NCI-H2081 (cell line): ENCODE measurements at places on chromosomes 4 and X.

- no peak for DNase-seq
These were observed 13.6 kb downstream of the CHST7 start for GRCh38 chrX:46587158-46587557.

DNA sequence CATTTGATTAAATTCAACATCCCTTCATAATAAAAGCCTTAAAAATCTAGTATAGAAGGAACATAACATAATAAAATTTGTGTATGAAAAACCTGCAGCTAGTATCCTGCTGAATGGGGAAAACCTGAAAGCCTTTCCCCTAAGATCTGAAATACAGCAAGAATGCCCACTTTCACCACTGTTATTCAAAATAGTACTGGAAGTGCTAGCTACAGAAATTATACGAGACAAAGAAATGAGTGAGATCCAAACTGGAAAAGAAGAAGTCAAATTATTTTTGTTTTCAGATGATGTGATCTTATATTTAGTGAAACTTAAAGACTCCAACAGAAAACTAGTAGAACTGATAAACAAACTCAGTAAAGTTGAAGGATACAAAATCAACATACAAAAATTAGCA is 152.9 kb downstream of the RTL3 start:
- no peak for DNase-seq

- peak; percentile 95 for DNase-seq
These were observed 20.5 kb downstream of the SEPTIN6 start for GRCh38 chrX:119672426-119672825.

DNA sequence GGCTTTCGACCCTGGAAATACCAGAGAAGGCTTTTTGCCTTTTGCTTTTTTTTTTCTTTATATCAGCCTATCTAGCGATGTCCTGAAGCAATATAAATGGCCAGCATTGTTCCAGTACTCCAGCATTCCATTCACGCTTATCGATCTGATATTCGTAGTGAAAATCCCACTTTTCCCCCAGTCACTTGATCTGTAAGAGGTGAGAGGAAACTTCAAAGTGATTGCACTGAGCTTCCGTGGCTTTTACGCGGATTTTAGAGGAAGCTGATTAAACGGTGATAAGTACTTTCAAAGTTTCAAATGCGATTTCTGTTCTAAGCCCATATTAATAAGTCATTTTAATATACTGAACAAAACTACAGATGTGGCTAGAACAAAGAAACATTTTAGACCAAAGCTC is 725.5 kb downstream of the TRIML1 start:
- no peak for DNase-seq

DNA sequence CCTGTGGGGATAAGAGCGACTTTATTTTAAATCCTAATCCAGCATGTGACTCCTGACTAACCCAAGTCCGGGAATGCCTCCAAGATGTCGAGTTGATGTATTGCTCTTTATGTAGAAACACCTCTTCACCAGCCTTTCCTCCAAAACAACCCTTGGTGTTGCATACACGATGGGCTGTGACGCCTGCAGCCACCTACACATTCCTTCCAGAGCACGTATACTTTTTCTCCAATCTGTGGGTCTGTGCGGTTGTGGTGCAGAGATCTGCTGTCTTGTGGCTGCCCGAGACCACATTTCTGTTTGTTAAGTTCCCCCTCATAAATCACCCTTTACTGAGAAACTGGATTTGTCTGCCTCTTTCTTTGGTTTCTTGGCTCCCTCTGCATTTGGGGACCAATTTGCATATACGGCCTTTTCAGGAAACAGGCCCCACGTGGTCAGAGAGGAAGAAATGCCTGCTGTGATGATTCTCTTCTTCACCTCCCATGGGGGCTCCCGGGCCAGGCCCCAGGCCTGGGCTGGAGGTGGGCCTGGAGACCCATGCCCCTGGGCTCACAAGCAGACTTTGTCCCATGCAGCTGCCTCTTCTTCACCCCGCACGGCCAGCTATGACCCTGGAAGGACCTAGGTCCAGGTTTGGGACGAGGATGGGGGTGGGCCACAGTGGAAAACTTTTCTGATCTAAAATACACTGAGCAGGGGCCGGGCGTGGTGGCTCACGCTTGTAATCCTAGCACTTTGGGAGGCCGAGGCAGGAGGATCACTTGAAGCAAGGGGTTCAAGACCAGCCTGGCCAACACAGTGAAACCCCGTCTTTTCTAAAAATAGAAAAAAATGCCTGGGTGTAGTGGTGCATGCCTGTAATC is 21.4 kb upstream of the AFAP1 start:
- no peak for DNase-seq

- DNase-seq: no peak
These were observed 208.2 kb downstream of the EVC2 start for GRCh38 chr4:5500165-5500564.

- DNase-seq: no peak
These were observed 31.9 kb downstream of the APLN start for GRCh38 chrX:129622757-129623301.

GRCh38 chr4:110188113-110188512 is 10.3 kb downstream of the ELOVL6 start:
- DNase-seq: no peak

DNA sequence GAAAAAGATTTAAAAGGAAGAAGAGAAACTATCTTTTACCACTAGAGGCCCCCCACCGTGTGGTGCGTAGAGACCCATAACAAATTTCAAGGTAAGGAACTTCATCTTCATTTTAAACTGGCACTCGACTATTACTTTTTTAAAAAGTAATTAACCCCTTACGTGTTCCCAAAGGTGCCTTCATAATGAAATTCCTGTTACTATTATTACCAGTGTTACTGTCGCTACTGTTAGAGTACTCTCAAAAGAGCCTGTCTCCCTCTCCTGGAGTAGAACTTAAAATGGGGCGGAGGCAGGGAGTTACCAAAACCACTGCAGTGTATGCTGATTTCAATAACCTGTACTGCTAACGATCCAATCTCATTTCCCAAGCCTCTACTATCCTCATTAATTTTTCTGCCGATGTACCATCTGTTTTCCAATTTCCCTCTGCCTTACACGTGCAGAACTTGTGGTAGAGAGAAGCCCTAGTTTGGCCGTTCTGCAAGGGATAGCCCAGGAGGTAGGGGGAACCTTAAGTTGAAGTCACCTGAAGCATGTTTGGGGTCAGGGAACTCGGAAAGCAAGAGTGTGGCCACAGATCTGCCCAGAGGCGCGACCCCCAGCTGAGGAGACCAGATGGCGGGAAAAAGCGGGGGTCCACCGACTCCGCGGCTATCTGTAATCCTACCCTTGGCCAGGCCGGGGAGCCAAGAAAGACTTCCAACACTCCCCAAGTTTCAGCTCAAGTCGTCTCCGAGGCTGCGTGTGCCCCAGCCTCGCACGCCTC is 720 bp upstream of the STK26 start:
- no peak for DNase-seq

- no peak for DNase-seq
These were observed 41.5 kb upstream of the FHDC1 start for GRCh38 chr4:152894673-152895072.

- DNase-seq: no peak
These were observed 13.5 kb downstream of the RXFP1 start for GRCh38 chr4:158535130-158535614.

- DNase-seq: no peak
These were observed 142.2 kb downstream of the HS3ST1 start for GRCh38 chr4:11286533-11286932.

DNA sequence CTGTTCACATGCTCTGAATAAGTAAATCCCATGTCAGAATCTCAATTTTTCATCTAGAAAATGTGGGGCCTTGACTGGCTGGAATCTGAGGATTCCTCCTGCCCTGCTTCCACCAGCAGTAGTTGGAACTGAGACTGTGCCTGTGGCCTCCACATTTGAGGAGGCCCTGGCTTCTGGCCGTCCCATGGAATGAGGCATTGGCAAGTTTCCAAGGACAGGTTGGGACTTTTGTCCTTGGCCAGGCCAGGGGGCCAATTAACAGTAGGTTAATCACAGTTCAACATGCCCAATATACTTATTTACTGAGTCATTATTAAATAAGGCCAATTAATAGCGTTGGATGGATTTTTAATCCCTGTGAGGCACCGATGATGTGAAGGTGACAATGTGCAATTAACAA is 50.2 kb upstream of the GABRE start:
- DNase-seq: no peak

DNA sequence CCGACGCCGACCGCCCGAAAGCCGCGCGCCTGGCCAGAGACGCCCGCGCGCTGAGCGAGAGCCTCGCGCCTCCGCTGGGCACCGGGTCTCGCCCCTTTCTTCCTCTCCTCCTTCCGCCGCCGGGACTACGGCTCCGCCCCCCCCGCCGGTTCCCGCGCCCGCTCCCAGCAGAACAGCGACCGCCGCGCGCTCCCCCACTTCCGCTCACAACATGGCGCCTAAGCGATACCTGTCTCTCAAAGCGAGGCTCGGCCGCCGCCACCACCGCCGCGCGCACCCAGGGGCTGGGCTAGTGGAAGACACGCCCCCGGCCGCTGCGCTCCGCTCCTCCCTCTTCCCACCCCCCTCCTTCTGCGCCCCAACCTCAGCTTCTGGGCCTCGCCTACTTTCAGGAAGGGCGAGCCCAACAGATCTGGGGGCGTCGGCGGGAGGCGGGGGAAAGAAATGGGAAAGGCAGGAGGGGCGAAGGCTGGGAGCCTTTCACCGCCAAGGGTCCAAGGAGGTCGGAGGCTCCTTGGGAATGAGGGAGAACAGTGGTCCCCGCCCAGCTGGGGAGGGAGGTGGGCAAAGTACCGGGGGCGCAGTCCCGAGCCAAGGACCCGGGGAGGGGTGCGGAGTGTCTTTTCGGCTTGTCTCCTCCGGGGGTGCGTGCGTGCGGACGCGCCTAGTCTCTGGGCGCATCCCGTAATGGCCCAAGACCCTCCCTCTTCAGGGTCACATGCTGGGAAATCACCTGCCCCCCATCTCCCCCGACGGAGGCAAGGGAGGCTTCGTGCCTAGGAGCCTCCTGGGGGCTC is at the start of gene RPS6KA3:
RPS6KA3 (minus strand) TSS at position 100 of the 797 bp plus-strand sequence. CDS start 277 bp downstream, outside the sequence.
- DNase-seq: peak; percentile 91
